ENCODE measurements at places on chromosomes 2 and 18. TPM values are rescaled to one million over a fixed set of nuclear protein-coding genes. Genes with fewer than 3 reads are reported as not detected.

UXS1 gene
- total RNA-seq = 58.4 TPM

SELENOI gene
- 19.6 TPM for total RNA-seq

USP34 gene
- 45.6 TPM for total RNA-seq

GPR35 gene
- total RNA-seq = 0.97 TPM

VIL1 gene
- 0.17 TPM for total RNA-seq

UGT1A7 gene
- 6.3 TPM for total RNA-seq

GULP1 gene
- total RNA-seq = 38.4 TPM

PLB1 gene
- 1.1 TPM for total RNA-seq

EGR4 gene
- total RNA-seq = 0.31 TPM

FECH gene
- 41.3 TPM for total RNA-seq

ABCG5 gene
- not detected for total RNA-seq

KIAA2012 gene
- total RNA-seq = not detected

NOSTRIN gene
- total RNA-seq = 2.1 TPM

RAPGEF4 gene
- 0.54 TPM for total RNA-seq

LONRF2 gene
- 2.5 TPM for total RNA-seq

ZNF521 gene
- total RNA-seq = not detected

PRKAG3 gene
- not detected for total RNA-seq

CENPA gene
- total RNA-seq = 57.9 TPM

CEBPZOS gene
- total RNA-seq = 39.7 TPM

TRAPPC8 gene
- total RNA-seq = 11.6 TPM

PLGLB2 gene
- total RNA-seq = 0.35 TPM

ERICH2 gene
- total RNA-seq = not detected

NEB gene
- 0.12 TPM for total RNA-seq

REEP1 gene
- 0.67 TPM for total RNA-seq

AGXT gene
- total RNA-seq = not detected

SERPINB4 gene
- total RNA-seq = 0.14 TPM

All from A549 treated with CORT108297 at 1 μM for 4 hours (cell line).